GM04504 (cell line): ENCODE measurements at places on chromosomes 11 and 22.
A peak's percentile ranks its signal among the peaks of the same experiment; 100 is the strongest.

- DNase-seq, result peak; percentile 10
These were observed 11.2 kb upstream of the IGLL1 start for GRCh38 chr22:23591201-23591791.

DNA sequence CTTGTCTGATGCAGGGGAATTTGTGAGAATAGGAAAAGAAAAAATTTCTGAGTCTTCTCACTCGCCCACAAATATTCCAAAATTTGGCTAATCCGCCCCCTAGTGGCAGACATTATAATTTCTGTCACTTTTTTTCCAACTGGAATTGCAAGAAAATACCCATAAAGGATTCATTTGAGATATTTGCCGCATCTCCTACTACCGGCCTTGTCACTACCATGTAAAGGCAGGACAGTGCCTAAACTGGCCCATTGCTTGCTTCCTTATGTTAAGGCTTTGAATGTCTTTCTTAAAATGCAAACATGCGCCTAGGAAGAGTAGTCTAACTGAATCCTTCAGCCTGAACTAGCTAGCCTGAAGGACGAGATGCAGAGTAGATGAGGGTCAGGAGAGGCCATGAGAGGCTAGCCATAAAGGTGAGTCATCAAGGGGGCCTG lies 9.3 kb upstream of the CEP295 start:
- no peak for DNase-seq

DNA sequence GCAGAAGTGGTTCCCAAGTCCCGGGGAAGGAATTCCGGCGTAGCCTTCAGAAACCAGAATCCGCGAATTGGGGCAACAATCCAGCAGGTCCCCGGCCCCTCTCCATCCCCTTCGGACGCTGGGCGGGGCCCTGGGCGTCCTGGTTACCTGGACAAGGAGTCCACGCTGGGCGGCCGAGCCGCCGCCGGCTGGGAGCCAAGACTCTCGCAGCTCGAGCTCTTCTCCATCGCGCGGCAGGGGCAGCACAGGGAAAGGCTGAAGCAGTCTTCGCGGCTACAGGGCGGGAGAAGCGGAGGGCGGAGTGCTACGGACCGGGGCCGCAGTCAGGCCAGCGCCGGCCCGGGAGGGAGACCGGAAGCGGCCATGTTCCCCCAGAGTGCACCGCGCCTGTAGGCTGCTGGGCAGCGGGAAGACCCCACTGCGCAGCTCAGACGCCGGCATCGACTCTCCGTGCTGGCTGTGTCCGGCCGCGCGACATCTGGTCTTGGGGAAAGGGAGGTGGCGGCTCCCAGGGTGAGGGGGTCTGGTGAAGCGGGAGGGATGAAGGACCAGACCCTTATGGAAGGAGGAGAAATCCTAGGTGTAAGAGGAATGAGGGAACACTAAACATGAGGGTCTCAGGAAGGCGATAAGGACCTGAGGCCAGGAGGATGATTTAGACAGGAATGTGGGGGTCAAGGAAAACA lies at the start of gene MTMR2:
TSS of gene MTMR2 (minus strand) at position 380 of the 686 bp plus-strand sequence. CDS start at position 227, 153 bp downstream.
- peak; percentile 42 for DNase-seq

- no peak for DNase-seq
These were observed 203.1 kb upstream of the BLID start for GRCh38 chr11:122319085-122319484.

GRCh38 chr11:14854057-14854456 lies 38.0 kb downstream of the CYP2R1 start:
- no peak for DNase-seq

GRCh38 chr22:27962268-27963044 lies 43.4 kb upstream of the PITPNB start:
- no peak for DNase-seq

GRCh38 chr11:132251061-132251460 lies 880.6 kb downstream of the NTM start:
- no peak for DNase-seq

DNA sequence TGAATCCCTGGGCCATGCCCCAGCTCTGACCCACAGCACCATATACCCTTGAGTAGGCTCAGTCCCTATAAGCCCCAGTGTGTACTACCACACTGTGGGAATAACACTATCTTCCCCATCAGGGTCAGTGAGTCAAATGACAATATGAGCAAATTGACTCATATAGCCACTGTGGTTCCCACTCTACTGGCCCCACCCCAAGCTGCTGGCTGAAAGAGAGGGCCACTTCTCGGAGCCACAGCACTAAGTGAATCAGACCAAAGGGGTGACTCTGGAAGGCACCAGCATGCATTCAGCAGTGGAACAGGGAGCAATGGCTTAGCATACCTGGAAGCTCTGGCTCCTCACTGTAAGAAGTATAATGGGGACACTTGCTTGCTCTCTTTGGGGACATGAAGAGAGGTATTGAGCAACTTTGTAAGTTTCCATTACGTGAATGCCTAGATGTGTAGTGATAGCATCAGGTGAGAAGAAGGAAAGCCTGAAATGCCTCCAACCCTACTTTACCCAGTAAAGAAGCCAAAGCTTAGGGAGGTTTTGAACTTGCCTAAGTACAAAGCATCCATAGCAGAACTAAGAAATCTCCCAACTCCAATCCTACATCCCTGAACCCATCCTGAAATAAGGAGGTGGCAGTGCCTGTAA lies 13.5 kb downstream of the CD59 start:
- DNase-seq, result peak; percentile 72

DNA sequence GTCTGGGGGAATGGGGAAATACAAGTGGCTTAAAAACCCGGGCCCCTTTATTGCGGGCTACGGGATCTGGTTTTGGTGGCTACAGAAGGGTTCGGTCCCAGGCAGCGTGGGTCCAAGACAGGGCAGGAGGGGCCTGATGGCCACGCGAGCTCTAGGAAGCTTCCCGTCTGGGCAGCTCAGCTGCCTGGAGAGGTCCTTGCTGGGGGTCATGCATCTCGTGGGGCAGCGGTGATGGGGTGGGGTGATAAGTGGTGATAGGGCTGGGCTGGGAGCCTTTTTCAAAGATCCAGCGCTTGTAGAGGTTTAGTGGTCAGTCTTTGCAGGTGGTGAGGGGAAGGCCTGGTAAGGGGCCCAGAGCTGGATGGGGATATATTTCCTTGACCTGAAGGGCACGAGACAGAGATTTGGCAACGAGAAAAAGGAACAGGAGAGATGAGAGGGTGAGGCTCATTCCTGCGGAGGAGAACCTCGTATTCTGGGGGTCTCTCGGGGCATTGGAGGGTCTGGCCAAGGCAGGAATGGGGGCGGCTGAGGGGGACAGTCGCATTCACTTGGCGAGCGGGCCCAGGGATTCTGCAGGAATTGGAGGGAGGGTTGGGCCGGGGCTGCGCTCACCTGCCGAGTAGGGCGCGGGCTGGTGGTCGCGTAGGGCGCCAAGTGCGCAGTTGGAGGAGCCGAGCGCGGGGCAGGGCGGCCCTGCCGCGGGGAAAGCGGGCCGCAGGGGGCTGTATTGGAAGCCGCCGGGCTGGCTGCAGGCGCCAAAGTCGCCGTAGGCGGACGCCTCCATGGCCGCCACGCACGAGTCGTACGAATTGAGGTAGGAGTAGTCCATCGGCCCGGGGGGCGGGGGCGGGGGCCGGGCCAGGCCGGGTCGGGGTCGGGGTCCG lies 560 bp downstream of the PHOX2A start:
- DNase-seq, result no peak

DNA sequence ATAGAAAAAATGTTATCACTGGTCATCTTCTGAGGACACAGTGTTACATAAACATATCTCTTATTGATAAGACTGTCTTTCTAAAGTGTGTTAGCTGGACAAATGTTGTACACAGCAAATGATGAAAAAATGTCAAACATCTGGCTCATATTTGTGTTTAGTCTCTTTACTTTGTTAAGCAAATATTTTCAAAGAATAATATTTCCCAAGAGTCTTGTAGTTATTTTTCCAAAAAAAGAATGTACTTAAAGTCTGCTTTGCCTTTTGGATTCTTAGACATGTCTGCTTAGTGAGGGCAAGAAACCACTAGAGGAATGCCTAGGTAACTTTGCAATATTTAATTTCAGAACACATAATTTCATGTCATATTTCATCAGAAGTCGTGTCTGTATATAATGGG lies 23.9 kb upstream of the CCDC179 start:
- no peak for DNase-seq

DNA sequence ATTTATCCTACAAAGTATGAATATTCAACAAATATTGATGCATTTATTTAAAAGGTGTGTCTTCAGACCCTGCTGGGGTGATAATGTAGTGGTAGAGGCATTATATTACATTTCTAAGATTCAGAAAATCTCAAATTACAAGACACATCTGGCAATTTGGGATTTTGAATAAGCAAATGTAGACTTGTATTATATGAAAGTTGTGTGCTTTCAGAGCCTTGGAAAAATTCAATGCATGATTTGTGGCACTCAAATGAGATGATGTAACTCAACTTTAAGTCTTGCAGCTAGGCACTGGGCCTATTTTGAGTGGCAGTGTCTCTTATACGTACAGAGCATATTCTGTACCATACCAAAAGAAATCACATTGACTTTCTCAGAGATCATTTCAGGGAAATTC lies 214.4 kb downstream of the ETS1 start:
- DNase-seq, result no peak

DNA sequence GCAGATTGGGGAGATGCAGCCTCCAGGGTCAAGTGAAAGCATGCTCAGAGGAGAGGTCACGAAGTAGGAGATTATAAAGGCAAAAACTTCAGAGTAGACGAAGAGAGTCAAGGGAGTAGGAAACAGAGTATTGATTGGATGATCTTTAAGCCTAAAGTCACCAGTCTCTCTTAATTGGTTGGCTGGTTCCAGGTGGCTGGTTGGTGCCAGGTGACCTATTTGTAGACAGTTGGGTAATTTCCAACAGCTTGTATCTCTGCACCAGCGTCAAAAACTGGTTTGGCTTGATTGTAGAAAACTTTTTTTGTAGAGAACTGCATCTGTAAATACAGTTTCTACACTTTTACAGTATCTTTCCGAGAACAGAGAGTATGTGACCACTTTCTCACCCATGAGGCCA lies 75.7 kb upstream of the CCDC90B start:
- DNase-seq, result no peak

GRCh38 chr22:33909911-33910310 lies 10.4 kb downstream of the LARGE1 start:
- no peak for DNase-seq

GRCh38 chr22:35619336-35620094 lies 2.4 kb upstream of the MB start:
- DNase-seq, result no peak

- DNase-seq, result no peak
These were observed 636 bp downstream of the PAMR1 start for GRCh38 chr11:35524780-35525179.

DNA sequence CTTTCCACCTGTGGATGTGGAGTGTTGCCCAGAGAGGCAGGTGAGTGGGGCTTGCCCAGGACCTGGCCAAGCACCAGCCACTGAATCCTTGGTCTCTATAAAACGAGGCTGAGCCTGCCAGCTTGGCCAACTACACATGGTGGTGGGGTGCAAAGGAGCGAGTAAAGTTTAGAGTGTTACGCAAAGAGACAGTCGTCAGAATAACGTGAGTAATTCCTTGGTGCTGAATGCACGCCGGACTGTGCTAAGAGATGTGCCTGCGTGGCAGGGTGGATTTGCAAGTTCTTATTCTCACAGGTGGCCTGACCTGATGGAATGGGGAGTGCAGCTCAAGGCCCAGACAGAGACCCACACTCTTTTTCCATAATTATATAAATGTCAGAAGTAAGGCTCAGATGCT lies 88.6 kb upstream of the B3GAT1 start:
- DNase-seq, result no peak

DNA sequence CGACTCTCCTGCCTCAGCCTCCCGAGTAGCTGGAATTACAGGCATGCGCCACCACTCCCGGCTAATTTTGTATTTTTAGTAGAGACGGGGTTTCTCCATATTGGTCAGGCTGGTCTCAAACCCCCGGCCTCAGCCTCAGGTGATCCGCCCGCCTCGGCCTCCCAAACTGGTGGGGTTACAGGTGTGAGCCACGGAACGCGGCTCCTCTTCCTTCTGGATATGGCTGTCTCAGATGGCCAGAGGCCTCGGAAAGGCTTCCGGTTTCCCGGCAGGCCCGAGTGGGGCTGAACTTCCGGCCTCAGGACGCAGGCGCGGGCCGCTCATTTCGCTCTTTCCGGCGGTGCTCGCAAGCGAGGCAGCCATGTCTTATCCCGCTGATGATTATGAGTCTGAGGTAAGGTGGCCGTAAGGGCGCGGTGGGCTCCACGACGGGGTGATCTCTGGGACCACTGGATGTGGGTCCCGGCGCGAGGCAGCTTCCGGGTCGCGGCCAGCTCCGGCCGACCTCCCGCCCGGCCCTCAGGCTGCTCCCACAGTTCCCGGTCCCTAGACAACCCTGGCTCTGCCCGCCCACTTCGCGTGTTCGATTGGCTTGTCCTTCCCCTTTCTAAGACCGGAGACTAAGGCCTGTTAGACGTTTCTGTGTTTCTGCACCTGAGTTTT lies at the start of gene EIF3L:
TSS of gene EIF3L (plus strand) at position 331 of the 663 bp plus-strand sequence. CDS start at position 362, 31 bp downstream.
- DNase-seq, result peak; percentile 69

- no peak for DNase-seq
These were observed 56.0 kb upstream of the ZNF195 start for GRCh38 chr11:3434976-3435375.

DNA sequence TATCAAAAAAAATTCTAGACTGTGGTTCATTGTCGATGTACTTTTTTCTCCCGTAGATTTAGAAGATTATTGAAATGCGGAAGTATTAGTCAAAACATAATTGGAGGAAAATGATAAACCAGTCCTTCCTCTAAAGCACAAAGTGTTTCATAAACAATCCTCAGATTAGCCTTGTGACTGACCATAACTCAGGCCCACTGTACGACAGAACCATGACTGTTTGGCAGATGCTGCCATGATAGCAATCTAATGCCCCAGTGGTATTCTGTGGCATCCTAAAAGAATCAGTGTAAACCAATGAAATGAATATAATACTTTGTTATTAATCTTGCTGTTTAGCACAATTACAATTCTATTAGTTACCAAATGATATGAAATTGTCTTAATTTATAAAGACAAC lies 127.0 kb upstream of the CTSC start:
- no peak for DNase-seq
